ENCODE measurements at places on chromosomes 3 and 15.

DNA sequence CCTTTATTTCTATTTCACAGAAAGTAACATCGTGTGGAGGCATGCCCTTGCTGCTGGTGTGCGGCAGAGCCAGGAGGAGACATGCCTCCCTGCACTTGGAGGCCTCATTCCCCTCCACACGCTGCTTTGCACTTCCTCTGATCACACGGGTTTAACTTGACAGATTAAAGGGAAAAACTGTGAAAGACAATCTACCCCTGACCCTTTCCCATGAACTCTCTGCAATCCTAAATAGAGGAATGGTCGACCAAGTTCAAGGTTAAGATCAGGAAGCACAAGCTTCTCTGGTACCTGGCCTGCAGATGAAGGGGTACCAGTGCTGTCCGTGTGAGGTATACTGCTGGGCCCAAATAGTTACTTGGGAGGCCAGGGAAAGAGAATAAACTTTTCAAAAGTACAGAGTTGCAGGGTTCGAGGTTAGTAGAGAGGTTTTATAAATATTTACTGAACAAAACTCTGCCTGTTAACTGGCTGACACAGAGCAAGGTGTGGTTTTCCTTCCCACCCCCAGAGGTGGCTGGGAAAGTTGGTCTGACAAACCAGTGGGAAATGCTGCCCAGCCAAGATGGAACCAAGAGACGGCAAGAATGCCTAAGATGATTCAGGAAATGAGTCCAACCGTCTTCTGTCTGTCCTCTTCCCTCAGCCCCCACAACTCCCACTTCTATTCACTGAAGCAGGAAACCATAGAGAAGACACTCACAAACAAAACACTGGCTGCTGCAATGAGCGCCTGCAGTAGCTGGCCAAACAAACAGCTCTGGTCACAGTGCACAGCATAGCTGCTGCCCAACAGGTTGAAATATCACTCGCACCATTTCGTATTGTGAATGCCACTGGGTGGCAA is 79.6 kb downstream of the IGF2BP2 start:
- peak; percentile 91 for DNase-seq

GRCh38 chr15:57364282-57365007 is 11.9 kb upstream of the CGNL1 start:
- DNase-seq = peak; percentile 17

DNA sequence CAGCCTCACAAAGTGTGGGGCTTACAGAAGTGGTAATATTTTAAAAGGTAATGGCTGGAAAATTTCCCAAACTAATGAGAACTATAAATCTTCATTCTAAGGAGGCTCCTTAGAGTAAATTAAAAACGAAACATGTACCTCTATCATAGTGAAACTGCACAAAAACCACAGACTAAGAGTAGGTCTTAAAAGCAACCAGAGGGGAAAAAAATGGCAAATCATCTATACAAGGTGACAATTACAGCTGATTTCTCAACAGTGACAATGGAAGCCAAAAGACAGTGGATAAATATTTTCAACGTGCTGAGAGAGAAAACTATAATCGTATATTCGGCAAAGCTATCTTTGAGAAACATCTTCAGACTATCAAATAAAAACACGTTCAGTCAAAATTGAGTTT is 20.6 kb downstream of the HEG1 start:
- no peak for DNase-seq

DNA sequence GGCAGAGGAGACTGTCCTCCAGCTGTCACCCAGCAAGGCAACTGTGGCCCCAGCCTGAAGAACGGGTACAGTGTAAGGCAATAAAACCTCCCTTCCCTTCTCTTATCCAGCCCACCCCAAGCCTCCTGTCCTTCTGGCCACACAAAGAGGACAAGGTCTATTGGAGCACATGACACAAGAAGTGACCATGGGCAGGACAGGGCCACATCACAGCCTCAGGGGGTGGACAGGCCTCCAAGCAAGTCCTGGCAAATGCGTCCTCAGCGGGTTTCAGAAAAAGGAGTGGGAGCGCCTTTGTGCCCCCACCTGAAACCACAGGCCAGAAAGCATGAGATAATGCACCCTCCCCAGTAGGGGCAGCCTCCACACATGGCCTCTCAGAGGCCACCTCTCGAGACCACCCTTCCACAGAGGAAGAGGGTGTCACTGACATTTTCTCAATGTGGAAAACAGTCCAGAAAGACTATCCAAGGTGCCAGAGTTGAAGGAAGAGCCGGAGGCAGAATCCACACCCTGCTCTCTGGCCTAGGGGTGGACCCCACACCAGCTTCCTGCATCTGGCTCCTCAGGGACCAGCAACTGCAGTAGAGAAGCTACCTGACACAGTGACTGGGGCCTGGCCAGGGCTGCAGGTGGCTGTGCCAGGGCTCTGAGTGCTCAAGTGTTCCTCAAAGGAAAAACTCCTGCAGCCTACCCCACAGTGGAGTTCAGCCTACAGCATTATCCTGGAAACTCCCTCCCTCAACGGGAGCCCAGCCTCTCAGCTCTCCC is 43.9 kb downstream of the CCDC12 start:
- DNase-seq = no peak

- peak; percentile 59 for DNase-seq
Observed at GRCh38 chr15:71496336-71496955, 313.9 kb upstream of the NR2E3 start.

- DNase-seq = no peak
Observed at GRCh38 chr15:88423331-88423730, 43.9 kb downstream of the MRPL46 start.

DNA sequence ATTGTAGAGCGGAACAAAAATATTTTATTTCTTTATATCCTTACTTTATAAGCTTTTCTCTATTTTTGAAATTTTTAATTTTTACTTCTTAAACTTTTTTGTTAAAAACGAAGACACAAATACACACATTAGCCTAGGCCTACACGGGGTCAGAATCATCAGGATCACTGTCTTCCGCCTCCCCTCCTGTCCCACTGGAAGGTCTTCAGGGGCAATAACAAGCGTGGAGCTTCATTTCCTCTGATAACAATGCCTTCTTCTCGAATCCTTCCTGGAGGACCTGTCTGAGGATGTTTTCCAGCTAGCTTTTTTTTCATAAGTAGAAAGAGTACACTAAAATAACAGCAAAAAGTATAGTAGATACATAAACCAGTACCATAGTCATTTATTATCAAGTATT is 77.7 kb upstream of the DGKG start:
- no peak for DNase-seq
